ENCODE measurements at places on chromosomes 13 and 19. TPM values are rescaled to one million over a fixed set of nuclear protein-coding genes. Genes with fewer than 3 reads are reported as not detected.

- no peak for DNase-seq
Measured at GRCh38 chr19:9936326-9937000, at the start of gene OLFM2. TSS of gene OLFM2 (minus strand) at chr19:9936515. CDS start at chr19:9936366, 149 bp downstream.

DNA sequence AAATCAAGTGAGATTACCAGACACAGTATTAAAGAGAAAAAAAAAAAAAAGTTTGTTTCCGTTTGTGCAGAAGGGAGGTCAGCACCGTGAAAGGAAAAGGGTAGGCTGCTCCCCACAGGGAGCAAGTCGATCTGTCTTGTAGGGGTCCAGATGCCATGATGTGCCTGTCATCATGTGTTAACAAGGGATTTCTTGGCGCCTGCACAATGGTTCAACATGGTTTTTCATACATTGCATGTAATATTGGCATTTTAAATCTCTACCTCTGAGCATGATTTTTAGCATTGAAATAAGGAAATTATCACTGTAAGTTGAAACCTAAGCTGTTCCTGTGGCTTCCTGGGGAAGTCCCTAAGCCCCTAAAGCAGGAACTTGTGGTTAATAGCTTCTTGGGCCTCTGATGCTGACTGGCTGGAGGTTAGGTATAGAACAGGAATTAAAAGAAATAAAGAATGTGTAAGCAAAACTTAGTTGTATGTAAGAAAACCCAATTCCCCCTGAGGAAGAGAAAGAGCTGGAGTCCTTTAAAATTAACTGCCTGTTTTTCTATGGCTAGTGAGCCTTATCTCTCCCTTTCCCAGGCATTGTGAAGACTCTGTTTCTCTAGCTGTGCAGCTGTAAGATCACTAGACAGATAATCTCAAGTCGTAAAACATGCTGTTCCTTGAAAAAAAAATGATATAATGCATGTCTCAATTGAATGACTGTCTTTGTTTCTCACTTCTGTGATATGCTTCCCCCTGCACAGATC, 7.4 kb upstream of the FCGBP start:
- peak; percentile 38 for DNase-seq

Gene ZNF784
- total RNA-seq, result 2.5 TPM

DNA sequence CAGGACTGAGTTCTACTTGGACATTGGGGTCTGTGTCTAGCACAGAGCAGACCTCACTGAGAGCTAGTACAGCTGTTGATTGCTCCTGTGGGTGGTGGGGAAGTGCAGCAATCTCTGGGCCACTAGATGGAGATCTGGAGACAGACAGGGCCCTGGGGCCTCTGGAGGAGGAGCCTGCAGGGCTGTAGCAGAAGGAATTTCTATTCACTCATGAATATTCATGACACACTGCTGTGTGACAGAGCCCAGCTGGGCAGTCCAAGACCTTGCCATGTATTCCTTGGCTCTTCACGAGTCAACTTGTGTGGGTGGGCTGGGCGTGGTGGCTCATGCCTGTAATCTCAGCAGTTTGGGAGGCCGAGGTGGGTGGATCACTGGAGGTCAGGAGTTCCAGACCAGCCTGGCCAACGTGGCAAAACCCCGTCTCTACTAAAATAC, 37.5 kb downstream of the SUGP2 start:
- DNase-seq, result peak; percentile 96

Gene CCDC70
- total RNA-seq, result not detected

GRCh38 chr19:4051175-4052101, 15.3 kb downstream of the ZBTB7A start:
- DNase-seq, result peak; percentile 55

- no peak for DNase-seq
Measured at GRCh38 chr19:661427-662196, 1.4 kb downstream of the RNF126 start.

Gene PVR
- 93.0 TPM for total RNA-seq

DNA sequence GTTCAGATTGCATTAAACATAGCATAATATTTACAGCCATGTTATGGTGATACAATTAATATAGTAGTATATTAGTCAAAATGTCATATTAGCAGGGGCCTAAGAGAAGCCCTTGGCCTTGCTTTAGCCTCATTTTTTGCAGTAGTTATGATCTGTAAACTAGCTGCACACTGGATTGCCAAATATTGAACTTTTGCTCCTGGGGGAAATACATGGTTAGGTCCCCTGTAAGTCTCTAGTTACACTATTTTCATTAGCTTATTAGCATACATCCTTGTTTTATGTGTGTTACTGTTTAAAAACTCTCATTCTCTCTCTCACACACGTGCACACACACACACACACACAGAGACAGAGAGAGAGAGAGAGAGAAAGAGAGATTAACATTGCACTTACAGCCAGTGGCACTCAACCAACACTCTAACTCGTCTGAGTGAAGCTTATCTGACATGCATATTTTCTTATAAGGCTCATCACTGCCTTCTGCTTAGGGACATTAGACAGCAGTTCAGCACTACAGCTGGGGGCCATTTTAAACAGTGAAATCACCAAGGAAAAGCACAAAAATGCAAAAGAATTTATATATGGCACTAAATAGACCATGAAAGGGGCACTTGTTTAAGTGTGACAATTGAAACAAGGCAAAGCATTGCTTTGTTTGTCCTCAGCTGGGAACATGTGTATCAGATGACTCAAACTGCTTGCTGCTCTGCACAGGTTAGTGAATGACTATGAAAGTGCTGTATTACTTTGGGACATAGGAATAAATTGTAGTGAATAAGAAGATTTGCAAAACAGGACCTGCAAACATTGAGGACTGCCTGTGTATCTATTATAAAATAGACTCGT, 278.7 kb downstream of the GPC6 start:
- DNase-seq, result peak; percentile 72

- no peak for DNase-seq
Measured at GRCh38 chr13:109436055-109436622, 350.2 kb downstream of the IRS2 start.

Gene C19orf33
- total RNA-seq, result 1.4 TPM

GRCh38 chr19:2150794-2151338, 500 bp downstream of the AP3D1 start:
- no peak for DNase-seq

GRCh38 chr13:109418111-109418510, 368.3 kb downstream of the IRS2 start:
- no peak for DNase-seq

- no peak for DNase-seq
Measured at GRCh38 chr13:65343898-65344663, 1886.1 kb downstream of the PCDH9 start.

DNA sequence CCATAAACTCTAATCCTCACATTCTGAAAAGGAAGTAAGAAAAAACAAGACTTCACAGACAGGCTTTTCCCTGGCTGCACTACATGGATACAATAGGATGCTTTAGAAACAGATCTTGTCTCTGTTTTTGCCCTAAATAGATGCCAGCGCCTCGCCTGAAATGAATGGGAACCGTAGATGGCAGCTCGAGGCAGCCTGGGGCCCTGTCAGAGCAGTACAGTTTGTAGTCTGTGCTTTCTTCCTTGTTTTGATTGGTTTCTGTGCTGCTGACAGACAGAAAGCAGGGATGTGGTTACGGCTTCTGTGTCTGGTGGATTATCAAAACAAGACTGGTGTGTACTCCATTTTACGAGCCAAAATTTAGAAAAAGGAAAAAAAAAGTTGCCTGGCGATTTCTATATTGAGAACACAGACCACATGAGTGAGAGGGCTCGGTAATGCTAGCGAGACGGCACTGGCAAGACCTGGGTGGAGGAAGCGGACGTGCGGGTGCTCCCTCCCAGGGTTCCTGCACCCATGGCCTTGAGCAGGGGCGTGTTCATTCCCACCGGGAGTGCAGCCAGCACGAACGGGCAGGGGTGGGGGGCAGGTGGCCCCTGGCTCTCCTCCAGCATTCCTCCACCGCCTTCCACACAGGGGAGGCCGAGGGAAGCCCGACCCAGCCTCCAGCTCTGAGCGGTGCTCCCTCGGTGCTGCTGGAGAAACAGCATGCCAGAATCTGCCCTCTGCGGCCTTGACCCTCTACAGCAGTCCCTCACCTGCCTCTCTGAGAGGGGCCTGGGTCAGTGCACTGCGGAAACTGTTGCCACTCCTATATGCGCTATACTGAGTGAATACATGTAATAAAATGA, 37.6 kb upstream of the C1QTNF9 start:
- peak; percentile 76 for DNase-seq

GRCh38 chr19:42281827-42282762, 13.0 kb downstream of the CIC start:
- peak; percentile 41 for DNase-seq

- DNase-seq, result no peak
Measured at GRCh38 chr13:50760751-50761150, 82.7 kb downstream of the DLEU7 start.

Gene KLK2
- total RNA-seq, result not detected

Gene KIR2DL1
- total RNA-seq, result not detected

Gene ZNF709
- total RNA-seq, result 4.2 TPM

- no peak for DNase-seq
Measured at GRCh38 chr19:2822846-2823245, 3.2 kb downstream of the ZNF554 start.
